ENCODE measurements at places on chromosomes 13 and 19.

DNA sequence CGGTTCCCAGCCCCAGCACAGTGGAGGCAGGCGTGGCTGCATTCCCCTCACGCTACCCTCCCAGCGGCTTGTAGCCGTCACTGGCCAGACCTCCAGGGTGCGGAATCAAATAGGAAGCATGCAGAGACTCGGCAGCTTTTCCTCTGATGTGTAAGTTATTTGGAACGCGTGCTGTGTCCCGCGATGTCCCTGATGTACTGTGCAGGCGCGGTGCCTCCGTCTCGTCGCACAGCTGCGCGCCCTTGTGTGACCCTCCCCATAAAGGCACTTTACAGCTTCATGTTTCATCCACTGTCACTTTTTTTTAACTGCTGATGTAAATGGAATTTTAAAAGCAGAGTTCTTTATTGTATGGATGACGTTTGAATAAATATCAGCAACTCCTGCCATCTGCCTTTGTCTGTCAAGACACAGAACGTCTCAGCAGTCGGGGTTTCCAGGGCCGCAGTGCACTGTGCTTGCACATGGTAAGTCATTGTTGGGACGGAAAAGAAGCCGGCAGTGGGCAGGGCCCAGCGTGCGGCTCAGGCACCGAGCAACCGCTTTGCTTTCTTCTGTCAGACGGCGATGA, 7.3 kb upstream of the F7 start:
- peak; percentile 89 for DNase-seq

DNA sequence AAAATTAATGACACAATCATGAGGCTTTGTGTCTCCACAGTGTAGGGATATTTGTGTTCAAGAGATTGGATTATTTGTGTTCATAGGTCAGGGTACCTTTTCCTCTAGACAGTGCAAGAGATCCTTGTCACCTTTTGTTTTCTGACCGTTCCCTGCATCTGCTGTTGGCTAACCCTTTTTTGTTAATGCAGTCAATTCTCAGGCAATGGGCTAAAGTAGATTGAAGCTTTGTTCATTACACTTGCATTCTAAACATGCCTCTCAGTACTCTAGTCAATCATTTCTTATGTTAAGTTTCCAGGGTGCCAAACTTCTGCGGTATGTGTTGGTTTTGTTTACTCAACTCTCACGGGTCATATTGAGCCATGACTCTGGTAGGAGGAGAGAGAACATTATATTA, 1.8 kb upstream of the MED4 start:
- no peak for DNase-seq

DNA sequence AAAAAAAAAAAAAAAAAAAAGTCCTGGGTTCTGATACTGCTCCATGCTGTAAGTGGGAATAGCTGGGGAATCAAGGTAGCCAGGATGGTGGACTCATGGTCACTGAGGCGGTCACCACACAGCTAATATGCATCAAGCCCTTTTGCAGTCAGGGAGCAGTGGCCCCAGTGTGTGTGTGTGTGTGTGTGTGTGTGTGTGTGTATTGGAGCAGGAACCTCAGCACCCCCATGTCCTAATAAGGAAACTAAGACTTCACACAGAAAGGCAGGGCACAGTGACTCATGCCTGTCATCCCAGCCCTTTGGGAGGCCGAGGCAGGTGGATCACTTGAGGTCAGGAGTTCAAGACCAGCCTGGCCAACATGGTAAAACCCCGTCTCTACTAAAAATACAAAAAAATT, 12.0 kb downstream of the B3GNT3 start:
- no peak for DNase-seq

GRCh38 chr19:39563408-39563807, 23.4 kb upstream of the EID2 start:
- DNase-seq = peak; percentile 6

DNA sequence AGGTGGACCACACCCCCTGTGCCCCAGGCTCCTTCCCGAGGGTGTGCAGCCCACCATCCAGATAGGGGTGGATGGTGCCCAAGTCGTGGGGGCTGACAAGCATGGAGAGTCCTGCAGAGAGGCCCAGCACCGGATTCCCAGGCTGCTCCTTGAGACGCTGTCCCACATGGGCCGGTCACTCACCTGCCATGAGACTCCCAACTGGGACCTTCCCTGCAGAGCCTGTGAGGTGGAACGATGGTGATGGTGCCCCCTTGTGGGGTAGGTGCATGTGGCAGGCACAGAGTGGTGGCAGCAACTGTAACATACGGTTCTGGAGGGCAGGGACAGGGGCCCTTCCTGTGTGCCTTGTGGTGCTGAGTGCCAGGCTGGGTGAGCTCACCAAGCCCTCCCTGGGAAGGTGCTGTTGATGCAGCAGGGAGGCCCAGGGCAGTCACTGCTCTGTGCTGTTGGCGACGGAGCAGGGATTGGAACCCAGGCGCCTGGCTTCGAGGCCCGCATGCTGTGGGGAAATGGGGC, 33.1 kb downstream of the PPP1R37 start:
- peak; percentile 49 for DNase-seq

DNA sequence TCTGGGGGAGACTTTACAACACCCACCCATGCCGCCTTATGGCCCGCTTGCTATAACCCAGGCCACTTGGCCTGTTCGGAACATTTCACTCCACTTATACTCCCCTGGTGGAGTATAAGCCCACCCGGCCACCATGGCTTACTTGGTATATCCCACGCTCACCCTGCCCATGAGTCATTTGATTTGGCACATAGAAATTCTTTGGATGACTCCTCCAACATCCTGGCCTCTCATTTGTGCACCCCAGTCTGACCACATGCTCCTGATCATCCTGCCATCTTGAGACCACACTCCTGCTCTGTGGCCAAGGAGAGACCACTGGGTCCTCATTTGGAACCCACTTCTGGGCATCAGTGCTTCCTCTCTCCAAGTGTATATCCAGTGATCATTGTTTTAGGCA, 5.2 kb downstream of the SPACA6 start:
- DNase-seq = peak; percentile 52

- peak; percentile 50 for DNase-seq
These were observed 25.1 kb downstream of the TMEM161A start for GRCh38 chr19:19113040-19113626.

DNA sequence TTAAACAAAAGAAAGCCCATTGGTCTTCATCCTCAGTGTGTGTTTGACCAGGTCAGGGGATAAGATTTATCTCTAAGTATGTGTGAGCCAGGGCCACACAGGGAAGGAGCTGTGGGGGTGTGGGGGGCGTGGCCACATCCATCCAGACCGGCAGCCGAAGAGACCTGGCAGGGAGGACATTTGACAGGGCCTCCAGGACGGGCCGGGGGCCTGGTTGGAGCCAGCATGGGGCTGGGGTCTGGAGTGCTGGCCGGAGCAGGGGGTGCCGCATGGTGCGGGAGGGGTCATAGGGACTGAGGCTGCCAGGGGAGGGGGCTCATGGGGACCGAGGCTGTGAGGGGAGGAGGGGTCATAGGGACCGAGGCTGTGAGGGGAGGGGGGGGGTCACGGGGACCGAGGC, 20.4 kb upstream of the GNA15 start:
- DNase-seq = no peak

DNA sequence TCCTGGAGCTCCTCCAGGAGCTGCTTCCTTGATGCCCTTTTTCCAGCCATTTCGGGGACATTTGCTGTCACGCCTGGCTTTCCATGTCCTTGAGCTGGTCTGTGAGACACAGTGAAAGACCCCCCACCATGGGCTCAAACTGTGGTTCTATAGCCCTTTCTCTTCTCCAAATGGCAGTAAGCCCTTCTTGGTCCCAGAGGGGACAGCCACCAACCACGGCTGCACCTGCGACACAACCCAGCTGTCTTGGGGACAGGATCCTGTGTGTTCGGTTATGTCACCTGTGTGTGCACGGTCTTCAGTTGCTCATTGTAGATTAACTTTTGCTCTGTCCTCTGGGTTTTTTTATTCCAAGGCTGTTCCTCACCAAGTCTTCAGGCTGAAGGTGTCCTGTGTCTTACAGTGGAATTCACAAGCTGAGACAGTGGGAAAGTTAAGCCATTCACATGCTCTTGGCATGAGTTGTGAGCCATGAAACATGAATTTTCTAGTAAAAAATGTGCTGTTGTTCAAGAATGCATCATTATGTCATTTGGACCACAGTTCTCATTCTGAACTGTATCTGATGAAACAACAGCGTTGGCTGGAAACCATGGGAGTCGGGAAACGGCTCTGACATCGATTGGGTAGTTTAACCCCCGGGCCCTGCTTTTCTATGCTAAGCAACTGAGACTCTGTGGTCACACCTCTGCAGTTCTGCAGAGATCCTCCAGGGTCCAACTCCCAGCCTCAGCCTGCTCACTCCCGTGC, 129.5 kb upstream of the MCF2L start:
- DNase-seq = peak; percentile 50

GRCh38 chr19:2123682-2124387, 27.1 kb downstream of the IZUMO4 start:
- DNase-seq = no peak

DNA sequence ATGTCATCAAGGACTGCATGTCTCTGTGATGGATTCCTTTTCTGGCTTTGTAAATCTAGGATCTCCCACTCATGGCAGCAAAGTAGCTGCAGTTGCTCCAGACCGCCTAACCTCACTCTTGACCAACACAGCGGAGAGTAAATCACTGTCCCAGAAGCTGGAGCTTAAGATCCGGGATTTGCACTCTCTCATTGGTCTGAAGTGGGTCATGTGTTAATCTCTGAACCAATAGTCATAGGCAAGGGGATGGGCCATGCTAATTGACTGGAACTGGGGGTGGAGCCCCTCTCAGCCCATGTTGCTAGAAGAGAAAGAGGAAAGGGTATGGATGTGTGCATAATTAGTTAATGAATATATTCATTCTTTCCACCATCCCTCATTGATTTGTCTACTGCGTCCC, 34.0 kb downstream of the VAV1 start:
- no peak for DNase-seq

DNA sequence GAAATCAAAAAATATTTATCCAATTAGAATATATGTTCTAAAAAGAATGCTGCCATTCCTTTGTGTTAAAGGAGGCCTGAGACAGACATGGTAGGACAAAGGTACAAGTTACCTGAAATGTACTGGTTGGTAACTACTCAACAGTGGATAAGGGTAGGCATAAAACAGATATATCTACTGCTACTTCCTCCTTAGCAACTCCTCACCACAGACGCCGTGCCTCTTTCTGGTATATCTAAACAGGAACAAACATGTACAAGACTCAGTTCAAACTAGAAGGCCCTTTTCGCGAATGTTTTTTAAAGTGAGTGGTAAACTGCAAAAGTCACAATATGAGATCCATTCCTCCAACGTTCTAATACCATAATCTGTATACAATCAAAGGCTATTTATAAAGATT, 86.9 kb downstream of the TBC1D4 start:
- DNase-seq = no peak

- DNase-seq = no peak
These were observed 324.5 kb downstream of the DIAPH3 start for GRCh38 chr13:59839186-59839585.

DNA sequence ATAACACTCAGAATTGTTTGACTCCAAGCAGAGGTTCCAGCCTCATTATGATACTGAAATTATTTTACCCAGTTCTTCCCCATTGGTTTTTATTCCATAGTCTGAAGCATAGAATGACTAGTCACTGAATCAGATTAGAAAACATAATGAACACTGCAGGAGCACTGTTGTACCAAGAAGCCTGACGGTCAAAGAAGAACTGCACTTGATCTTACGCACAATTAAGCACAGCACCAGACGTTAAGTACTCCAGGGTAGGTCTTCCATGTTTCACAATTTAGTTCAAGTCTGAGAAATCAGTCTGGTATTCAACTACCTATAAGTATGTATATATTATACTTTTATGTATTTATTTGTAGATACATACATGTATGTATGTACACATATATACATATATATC, 973.5 kb upstream of the SPRY2 start:
- no peak for DNase-seq

GRCh38 chr19:13051557-13052165, 51.0 kb downstream of the LYL1 start:
- DNase-seq = no peak

DNA sequence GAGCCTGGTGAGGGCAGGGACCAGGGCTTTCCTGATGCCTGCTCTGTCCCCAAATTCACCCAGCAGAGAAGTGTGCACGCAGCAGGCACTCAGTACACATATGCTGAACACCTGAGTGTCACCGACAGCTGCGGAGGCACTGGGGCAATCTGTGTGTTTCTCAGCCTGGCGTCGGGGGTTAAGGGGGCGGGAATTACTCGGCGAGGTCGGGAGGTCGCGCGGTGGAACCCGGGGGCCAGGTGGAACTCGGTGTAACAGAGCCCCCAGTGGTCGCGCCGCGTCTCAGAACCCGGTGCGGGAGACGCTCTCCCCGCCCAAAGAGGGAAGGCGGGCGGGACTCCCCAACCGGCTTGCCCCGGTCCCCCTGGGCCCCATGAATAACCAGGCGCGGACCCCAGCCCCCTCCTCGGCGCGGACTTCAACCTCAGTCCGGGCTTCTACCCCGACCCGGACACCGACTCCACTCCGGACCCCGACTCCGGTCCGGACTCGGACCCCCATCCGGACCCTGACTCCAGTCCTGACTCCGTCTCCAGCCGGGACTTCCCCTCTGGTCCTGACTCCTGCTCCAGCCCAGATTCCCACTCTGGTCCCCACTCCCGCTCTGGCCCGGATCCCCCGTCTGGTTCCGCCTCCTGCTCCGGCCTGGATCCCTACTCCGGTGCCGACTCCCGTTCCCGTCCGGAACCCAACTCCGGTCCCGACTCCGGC, at the start of gene SELENOV:
Gene SELENOV, plus strand, starts transcription at position 300 of the 711 bp plus-strand sequence. Its CDS starts 74 bp downstream, at position 374.
- DNase-seq = no peak

DNA sequence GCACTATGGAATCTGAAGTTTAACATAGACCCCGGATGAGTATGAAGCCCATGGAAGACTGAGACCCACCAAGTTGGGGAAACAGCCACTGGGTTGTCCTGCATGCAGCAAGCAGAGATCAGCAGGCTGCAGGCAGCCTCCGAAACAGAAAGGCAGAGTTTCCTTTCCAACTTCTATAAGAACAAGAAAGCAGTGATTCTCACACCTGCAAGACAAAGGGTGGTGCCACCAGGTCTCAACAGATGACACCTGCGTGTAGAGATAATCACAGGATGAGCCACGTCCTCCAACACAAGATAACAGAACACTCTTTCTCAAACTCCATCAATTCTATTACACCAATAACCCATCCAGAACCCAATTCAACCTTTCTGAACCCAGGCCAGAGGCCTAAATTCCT, 457.9 kb downstream of the FOXO1 start:
- DNase-seq = no peak

DNA sequence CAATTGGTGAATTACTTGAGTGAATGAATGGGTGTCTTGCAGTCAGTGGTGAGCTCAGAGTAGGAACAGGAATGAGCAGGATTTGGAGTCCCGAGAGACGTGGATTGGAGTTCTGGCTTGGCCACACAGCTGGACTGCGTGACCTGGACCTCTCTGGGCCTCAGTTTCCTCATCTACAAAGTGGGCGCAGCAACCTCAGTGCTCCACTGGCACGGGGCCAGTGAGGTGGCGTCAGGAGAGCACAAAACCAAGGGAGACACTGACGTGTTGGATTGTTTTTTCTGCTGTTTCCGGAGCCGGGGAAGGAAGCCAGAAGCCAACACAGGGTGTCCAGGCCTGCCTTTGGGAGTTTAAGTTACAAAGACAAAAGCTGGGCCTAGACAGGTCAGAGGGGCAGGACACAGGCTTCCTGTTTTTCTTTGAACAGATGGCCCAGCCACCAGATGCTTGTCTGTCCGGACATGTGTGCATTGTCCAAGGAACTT, 6.5 kb upstream of the DOCK6 start:
- peak; percentile 62 for DNase-seq

- DNase-seq = no peak
These were observed 606 bp downstream of the PRDX2 start for GRCh38 chr19:12800923-12801465.
